Activated CD8-positive, alpha-beta T cell treated with anti-CD3 and anti-CD28 coated beads, Interleukin-2, amount 10 ng/mL, durations not matched to agents 7 days and 5 days (primary cell): ENCODE measurements at places on chromosomes 3 and 15. TPM values are rescaled to one million over a fixed set of nuclear protein-coding genes. Genes with fewer than 3 reads are reported as not detected.

GRCh38 chr3:81838457-81838856 is 77.0 kb upstream of the GBE1 start:
- H3K4me1 ChIP-seq, result no peaks in the 10 kb centered on the region
- H3K36me3 ChIP-seq, result no peaks in the 10 kb centered on the region
- no peak overlapping the region for H3K4me3 ChIP-seq
- no peak for DNase-seq

DNA sequence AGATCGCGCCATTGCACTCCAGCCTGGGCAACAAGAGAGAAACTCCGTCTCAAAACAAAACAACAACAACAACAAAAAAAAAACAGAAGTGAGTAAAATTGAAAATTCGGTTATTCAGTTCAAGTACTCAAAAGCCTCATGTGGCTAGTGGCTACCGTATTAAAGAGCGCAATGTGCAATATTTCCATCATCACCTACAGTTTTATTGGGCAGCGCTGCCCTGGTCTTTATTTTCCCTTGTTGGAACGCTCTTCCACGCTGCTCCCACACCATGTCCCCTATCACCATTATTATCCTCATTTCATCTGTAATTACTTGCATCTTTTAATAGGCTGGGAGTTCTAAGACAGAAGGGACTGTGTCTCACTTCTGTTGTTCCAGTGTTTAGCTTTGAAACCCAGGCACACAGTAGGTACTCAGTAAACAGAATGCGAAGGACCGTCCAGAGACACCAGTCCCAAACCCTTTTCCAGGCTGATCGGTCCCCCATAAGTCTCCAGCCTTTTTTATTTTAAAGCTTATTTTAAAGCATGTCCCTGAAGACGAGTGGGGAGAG is 423 bp upstream of the HACD3 start:
- DNase-seq, result no peak
- peaks cover 31% of the 10 kb centered on the region for H3K4me1 ChIP-seq

GRCh38 chr3:146818866-146819265 is 213.7 kb upstream of the PLSCR5 start:
- DNase-seq, result no peak
- no peaks in the 10 kb centered on the region for H3K27me3 ChIP-seq
- H3K36me3 ChIP-seq, result no peaks in the 10 kb centered on the region
- no peak overlapping the region for H3K4me3 ChIP-seq

- H3K36me3 ChIP-seq, result no peaks in the 10 kb centered on the region
- H3K27me3 ChIP-seq, result peaks cover 18% of the 10 kb centered on the region
- H3K4me1 ChIP-seq, result peaks cover 16% of the 10 kb centered on the region
- H3K27ac ChIP-seq, result peak overlapping the region; percentile 20
- DNase-seq, result peak; percentile 86
- H3K4me3 ChIP-seq, result no peak overlapping the region
These were observed 2.9 kb downstream of the GNAT1 start for GRCh38 chr3:50194128-50194902.

DNA sequence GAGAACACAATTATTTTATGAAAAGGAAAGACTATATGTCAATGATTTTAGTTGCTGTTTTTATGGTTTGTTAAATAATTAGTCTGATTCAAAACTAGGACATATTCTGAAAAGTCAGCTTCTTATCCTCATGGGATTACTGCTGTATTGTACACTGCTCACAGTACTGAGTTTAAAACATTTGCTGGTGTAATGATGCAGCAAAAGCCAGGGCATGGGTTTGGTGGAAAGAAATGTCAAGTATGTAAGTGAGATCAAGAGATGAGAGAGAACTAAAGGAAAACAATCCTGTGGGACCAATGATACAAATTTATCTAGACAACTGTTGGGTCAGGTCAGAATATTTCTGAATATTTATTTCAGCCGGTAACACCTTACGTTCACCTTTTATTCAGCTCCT is 210.1 kb upstream of the ARHGEF26 start:
- no peaks in the 10 kb centered on the region for H3K4me1 ChIP-seq
- H3K27me3 ChIP-seq, result no peaks in the 10 kb centered on the region
- H3K36me3 ChIP-seq, result no peaks in the 10 kb centered on the region
- H3K4me3 ChIP-seq, result no peak overlapping the region

GRCh38 chr3:194339356-194339755 is 11.8 kb downstream of the CPN2 start:
- H3K4me1 ChIP-seq, result no peaks in the 10 kb centered on the region
- no peak overlapping the region for H3K4me3 ChIP-seq
- DNase-seq, result no peak
- no peaks in the 10 kb centered on the region for H3K36me3 ChIP-seq

DNA sequence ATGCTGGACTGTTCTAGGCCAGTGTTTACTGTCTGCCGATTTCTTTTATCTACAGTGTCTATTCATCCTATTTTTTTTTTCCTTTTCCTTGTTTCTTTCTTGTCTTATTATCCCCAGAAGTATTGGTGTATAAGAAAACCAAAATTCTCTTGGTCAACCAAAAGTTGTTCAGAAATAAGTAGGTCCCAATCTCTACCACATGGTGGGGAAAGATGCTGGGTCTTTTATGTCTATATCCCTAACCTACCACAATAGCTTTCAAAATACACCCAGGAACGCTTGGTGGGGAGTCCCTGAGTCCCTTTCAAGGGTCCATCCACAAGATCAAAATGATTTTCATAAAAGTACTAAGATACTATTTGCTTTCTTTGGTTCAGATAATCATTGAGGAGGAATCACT is 225.6 kb downstream of the CLSTN2 start:
- H3K27ac ChIP-seq, result no peak overlapping the region
- H3K4me1 ChIP-seq, result no peaks in the 10 kb centered on the region
- H3K27me3 ChIP-seq, result no peaks in the 10 kb centered on the region
- H3K4me3 ChIP-seq, result no peak overlapping the region
- DNase-seq, result no peak

GRCh38 chr3:70861855-70862254 is 549.4 kb upstream of the MDFIC2 start:
- DNase-seq, result no peak
- no peaks in the 10 kb centered on the region for H3K36me3 ChIP-seq
- no peak overlapping the region for H3K4me3 ChIP-seq
- peaks cover 8% of the 10 kb centered on the region for H3K27me3 ChIP-seq
- H3K4me1 ChIP-seq, result no peaks in the 10 kb centered on the region

DNA sequence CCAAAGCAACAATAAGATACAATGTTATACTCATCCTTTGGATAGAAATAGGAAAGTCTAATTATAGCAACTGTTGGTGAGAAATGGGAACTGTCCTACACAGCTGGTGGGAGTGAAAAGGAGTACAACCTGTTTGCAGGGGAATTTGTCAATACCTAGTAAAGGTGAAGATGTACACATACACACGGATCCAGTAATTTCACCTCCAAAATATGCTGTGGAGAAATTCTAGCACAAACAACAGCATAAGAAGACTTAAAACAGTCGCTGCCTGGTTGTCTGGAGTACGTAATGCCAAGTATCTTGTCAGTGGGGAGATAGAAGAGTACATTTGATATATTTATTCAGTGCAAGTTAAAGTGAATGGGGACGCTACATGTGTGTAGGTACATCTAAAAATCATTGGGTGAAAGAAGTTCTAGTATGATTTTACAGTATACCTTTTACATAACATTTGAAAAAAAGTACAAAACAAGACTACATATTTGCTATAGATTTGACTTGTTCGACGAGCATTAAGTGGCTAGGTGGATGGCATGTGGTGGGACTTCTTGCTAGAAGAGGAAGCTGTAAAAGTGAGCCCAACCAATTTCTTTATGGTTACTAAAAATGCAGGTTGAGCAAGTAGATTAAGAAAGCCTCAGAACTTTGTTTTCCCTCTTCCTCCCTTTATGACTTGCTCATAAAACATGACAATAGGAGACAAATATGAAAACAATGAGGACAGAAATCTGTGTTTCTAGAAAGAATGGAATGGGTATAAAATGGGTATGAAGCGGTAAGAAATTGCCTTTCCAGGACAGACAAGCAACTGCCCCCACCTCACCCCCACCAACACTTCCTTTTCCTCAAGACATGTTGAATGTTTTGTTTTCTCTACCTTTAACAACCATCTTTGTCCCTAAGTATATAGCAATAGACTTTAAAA is 50.2 kb upstream of the CCR4 start:
- no peak for DNase-seq
- H3K4me1 ChIP-seq, result peaks cover 9% of the 10 kb centered on the region
- peaks cover 28% of the 10 kb centered on the region for H3K27me3 ChIP-seq
- H3K27ac ChIP-seq, result no peak overlapping the region

DNA sequence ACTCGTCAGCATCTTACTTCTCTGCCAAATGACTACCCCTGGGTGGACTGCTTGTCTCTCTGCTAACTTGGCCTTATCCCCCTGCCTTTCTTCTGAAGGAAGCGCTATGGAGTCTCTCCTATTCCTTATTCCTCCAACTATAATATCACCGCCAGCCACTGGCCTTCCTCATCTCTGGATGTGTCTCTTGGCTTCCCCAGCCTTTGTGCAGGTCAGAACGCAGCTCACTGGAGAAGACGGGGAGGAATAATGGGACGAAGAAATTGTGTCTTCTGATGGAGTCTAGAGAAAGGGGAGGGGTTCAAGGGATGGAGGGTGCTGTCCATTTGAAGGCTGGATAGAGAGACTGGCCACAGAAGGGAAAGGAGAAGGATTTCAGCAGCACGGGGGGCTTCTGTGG is 16.9 kb downstream of the ITGA11 start:
- H3K27me3 ChIP-seq, result peaks cover 2% of the 10 kb centered on the region
- H3K36me3 ChIP-seq, result no peaks in the 10 kb centered on the region
- no peak for DNase-seq
- no peak overlapping the region for H3K4me3 ChIP-seq

- H3K4me1 ChIP-seq, result no peaks in the 10 kb centered on the region
- H3K4me3 ChIP-seq, result no peak overlapping the region
- H3K27ac ChIP-seq, result no peak overlapping the region
- H3K36me3 ChIP-seq, result no peaks in the 10 kb centered on the region
These were observed 11.4 kb downstream of the KLF15 start for GRCh38 chr3:126345641-126346460.

DNA sequence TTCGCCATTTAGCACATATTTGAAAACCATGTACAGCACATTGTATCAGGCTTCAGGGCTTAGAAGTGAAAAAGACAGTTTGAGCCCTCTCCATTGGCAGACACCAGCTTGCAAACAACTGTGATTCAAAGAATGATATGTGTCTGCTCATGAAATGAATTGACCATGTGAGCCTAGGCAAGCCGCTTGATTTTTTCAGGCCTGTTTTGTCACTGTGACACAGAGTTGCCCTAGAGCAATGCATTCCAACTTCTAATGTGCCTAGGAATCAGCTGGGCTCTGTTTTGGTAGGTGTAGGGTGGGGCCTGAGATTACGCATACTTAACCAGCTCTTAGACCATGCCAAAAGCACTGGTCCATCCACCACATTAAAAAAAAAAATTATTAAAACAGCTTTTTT is 53.0 kb downstream of the ATP2C1 start:
- H3K4me1 ChIP-seq, result peaks cover 5% of the 10 kb centered on the region
- DNase-seq, result no peak
- H3K27me3 ChIP-seq, result no peaks in the 10 kb centered on the region
- H3K27ac ChIP-seq, result no peak overlapping the region
- H3K4me3 ChIP-seq, result no peak overlapping the region

- H3K4me3 ChIP-seq, result no peak overlapping the region
- no peak for DNase-seq
- no peaks in the 10 kb centered on the region for H3K27me3 ChIP-seq
- H3K36me3 ChIP-seq, result no peaks in the 10 kb centered on the region
- no peak overlapping the region for H3K27ac ChIP-seq
- no peaks in the 10 kb centered on the region for H3K4me1 ChIP-seq
These were observed 641.2 kb upstream of the ARRDC4 start for GRCh38 chr15:97319291-97319690.

DNA sequence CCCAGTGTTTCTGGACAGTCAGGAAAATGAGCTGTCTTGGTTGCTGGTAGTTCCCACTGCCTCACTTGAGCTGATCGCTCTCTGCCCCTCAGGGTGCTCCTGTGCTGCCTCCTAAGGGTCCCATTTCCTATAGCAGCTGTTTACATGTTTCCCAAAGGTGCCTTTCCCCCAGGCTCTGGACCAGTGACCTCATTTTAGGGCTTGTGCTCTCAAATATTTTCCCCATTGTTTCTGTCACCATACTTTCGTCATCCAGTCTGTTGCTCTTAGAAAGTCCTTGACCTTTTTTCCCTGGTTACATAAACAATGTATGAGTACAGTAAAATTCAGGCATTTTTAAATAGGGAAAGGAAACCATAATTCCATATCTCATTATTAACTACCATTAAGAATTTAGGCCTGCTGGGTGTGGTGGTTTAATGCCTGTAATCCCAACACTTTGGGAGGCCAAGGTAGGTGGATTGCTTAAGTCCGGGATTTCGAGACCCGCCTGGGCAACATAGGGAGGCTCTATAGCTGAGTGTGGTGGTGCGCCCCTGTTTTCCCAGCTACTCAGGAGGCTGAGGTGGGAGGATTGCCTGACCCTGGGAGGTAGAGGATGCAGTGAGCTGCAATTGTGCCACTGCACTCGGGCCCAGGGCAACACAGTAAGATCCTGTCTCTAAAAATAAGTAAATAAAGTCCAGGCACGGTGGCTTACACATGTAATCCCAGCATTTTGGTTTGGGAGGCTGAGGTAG is 11.7 kb downstream of the RAD54L2 start:
- peaks cover 2% of the 10 kb centered on the region for H3K4me1 ChIP-seq
- DNase-seq, result no peak
- H3K4me3 ChIP-seq, result no peak overlapping the region
- H3K36me3 ChIP-seq, result peaks cover 7% of the 10 kb centered on the region

DNA sequence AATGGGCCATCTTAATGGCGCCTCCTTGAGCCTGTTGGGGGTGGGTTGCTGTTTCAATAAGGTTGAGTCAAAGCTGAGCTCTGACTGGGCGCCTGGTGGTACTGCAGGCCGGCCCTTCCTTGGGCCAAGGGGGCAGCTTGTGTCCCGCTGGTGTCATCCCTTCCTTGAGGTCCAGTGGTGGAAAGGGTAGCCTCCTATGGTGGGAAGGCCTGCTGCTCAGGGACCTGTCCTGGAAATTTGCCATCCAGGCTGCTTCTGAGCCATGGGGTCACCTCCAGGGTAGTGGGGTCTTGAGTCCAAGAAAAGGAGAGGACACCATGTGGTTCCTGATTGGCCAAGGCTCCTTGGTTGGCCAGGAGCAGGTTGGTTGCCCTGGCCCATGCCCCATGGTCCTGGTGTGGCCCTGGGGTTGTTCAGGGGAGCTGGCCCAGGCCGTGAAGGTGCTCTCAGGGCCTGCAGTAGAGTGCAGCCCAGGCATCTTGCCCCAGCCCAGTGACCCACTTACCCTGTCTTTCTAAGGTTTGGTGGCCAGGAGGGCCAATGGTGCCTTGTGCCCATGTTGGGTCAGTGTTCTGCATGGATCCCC is 188.7 kb downstream of the UBE3A start:
- H3K4me1 ChIP-seq, result no peaks in the 10 kb centered on the region
- peaks cover 3% of the 10 kb centered on the region for H3K36me3 ChIP-seq
- DNase-seq, result no peak
- H3K4me3 ChIP-seq, result no peak overlapping the region
- H3K27me3 ChIP-seq, result no peaks in the 10 kb centered on the region
- H3K27ac ChIP-seq, result no peak overlapping the region

CEP63 gene
- 27.7 TPM for total RNA-seq

PIERCE2 gene
- total RNA-seq, result not detected

C2CD4A gene
- total RNA-seq, result not detected

TRIM71 gene
- not detected for total RNA-seq

GOLGA8T gene
- total RNA-seq, result 1.3 TPM

SLC6A1 gene
- not detected for total RNA-seq
